Vagina (tissue), 2 donors: ENCODE measurements at places on chromosomes 5 and 9. TPM values are rescaled to one million over a fixed set of nuclear protein-coding genes. Genes with fewer than 3 reads are reported as not detected.

DNA sequence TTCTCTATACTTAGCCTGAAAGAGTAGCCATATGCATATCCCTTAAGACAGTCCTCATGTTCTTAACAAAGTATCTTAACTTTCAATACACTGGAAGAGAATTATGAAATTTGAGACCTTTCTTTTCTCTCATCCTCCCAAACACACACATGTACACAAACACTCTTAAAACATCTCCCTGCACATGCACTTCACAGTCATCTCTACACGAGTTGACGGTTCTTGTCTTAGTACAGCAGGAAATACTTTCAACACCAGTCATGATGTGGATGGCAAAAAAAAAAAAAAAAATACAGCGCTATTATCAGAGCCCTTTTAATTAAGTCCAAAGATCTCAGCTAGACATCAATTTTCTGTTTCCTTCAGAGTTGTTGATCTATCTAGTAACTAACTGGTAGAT is 43.6 kb upstream of the PCSK1 start:
- no peak for DNase-seq

CDKN2B-AS1 gene
- total RNA-seq = 5.9 TPM

GRCh38 chr5:134569758-134570364 is 44.4 kb downstream of the JADE2 start:
- DNase-seq = no peak

DNA sequence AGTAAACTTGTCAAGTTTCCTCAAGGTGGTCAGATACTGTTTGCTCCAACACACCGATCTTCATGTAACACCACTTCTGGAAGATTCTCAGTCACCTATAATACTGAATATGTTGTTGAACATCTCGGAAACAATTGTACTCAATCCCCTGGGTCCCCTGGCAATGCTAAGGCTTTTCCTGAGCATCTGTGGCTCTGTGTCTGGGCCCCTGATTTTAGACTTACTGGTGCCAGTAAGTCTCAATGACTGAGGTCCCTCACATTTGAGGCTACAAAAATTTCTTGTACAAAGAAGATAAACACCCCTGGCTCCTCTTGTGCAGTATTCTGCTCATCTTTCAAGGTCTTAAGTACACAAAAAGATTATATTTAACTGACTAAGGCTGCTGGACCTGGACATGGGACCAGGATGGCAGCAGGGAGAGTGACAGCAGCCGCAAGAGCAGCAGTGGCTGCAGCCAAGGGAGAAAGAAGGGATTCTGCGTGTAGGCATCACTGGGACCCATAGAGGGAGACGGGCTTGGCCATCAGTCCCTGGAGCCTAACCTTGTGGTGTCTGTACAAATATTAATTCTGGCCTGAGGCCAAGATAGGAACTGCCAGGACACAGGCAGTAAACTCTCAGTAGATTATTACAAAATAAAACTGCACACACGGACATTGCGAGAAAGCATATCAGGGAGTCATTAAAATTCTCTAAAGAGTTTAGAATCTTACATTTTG is 49.0 kb upstream of the TNPO1 start:
- DNase-seq = no peak

DNA sequence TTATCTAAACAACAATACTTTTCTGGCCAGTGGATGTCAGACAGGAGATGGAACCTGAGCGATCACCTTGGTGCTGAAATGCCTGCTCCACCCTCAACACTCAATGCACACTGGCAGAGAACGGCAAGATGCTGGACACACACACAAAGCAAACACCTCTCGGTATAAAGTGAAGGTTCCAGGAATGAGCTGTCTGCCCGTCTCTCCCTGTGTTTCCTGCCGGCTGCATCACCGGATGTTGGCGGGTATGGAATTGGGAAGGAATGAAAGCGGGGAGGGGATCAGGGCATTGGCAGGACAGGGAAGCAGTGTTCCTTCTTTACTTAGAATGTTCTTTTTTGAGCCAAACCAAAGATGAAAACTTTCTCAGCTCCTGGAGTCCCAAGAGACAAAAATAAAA is 59.2 kb downstream of the MED10 start:
- DNase-seq = no peak

DNA sequence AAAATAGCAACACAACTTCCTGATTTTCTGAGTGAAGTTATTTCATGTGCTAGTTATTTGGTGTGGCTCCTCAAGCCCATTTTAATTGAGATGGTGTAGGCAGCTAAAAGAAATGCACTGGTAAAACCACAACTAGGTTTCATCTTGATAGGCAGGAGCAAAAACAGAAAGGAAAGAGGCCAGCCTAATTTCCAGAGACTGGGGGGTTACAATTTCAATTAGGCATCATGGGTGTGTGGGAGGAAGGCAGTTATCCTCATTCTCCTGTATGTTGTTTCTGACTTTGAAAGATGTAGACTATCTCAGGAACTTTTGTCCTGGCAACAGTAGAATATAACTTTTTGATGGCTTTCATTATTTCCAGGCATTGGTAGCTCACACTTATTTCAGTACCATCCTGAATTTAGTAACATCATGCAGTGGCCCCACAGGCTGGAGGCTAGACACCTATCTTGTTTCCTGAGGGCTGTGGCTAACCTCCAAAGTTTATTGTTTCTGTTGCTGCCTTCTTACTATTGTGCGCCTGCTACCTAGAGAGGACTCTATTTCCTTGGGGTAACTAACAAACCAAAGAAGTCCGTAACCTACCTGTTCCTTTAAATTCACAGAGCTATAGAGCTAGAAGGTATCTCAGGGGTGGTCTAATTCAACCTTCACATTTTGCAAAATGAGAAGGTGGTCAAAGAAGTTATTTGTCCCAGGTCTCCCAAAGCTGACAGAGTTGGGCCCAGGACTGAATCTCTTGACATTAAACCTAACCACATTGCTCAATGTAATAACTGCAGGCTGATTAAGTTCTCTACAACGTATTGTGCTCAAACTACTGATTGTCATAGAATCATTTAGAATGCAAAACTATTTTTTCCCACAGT is 42.4 kb downstream of the FYB1 start:
- no peak for DNase-seq

PHF24 gene
- 0.25 TPM for total RNA-seq

- no peak for DNase-seq
These were observed 41.8 kb downstream of the NSD1 start for GRCh38 chr5:177175336-177175735.

DNA sequence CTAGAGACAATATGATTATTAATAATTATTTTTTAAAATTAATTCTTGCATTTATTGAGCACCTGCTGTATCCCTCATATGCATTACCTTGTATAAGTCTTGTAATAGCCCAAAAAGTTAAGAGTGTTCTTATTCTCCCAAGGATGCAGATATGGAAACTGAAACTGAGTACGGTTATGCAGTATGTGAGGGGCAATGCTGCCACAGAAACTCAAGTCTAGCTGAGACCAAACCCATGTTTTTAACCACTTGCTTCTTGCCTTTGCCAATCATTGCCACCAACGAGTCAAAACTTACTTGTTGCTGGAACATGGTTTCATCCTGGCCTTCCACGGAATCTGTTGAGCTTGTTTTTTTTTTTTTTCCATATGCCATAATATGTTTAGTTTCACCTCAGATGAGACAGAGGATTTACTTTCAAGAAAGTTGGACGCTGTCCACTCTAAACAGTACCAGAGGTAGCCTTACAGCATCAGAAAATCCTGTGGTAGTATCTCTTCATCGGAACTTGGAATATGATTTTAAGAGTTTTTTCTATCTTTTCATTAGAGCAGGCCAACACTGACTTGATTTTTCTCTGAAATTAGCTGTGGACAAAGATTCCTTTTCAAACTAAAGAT is 27.9 kb downstream of the DOCK8 start:
- no peak for DNase-seq

- DNase-seq = no peak
These were observed 209.3 kb downstream of the DEPDC1B start for GRCh38 chr5:60490597-60491166.

DNA sequence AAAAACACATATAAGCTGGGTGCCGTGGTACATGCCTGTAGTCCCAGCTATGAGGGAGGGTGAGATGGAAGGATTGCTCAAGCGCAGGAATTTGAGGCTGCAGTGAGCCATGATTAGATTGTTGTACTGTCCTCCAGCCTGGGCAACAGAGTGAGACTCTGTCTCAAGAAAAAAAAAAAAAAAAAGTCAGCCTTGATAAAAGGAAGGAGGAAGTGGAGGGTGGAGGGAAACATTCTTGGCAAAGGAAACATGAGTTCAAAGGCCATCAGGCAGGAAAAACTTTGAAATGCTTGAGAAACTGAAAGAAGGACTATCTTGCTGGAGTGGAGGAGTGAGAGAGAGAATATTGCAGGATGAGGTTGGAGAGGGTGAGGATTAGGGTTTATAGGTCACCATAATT is 18.3 kb upstream of the ANKHD1 start:
- DNase-seq = no peak

FCN2 gene
- total RNA-seq = not detected

- DNase-seq = no peak
These were observed 67.3 kb upstream of the SGCD start for GRCh38 chr5:156259618-156260017.

NNT gene
- total RNA-seq = 40.3 TPM

DDX4 gene
- not detected for total RNA-seq

DNA sequence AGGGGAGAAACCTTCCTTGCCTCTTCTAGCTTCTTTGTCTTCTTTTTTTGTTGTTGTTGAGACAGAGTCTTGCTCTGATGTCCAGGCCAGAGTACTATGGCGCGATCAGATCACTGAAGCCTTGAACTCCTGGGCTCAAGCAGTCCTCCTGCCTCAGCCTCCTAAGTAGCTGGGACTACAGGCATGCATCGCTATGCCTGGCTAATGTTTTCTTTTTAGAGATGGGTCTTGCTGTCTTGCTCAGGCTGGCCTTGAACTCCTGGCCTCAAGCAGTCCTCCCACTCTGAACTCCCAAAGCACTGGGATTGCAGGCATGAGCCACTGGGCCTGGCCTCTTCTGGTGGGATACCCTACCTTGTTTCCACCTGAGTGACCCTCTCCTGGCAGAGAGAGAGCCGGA is 3.4 kb upstream of the PAXX start:
- DNase-seq = no peak

DNA sequence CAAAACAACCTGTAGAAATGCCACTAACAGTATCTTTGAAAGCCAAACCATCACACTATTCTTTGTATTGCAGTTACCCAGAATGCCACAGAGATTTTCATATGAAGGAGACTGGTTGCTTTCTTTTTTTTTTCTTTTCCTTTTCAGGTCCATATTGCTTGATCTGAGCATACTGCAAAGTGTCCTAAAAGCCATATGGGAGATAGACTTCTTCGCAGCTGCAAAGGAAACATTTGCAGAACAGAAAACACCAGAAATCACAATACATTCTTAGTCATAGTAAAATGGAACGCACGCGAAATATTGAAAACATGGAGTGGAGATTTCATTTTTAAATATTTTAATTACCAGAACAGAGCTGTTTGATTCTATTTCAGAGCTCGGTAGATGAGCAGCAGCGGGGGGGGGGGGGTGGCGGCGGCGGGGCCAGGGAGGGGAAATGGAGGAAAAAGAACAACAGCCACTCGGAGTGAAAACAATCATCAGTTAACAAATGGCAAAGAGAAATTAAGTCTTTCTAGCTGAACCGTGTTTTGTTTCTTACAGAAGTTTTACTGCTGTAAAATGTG is 284.1 kb downstream of the NFIB start:
- DNase-seq = no peak

GRCh38 chr9:127898433-127899127 is 823 bp downstream of the ST6GALNAC6 start:
- no peak for DNase-seq
